ENCODE measurements at places on chromosomes 4 and X.

GRCh38 chrX:18676470-18676869 lies 4.6 kb upstream of the RS1 start:
- DNase-seq, result peak; percentile 61

DNA sequence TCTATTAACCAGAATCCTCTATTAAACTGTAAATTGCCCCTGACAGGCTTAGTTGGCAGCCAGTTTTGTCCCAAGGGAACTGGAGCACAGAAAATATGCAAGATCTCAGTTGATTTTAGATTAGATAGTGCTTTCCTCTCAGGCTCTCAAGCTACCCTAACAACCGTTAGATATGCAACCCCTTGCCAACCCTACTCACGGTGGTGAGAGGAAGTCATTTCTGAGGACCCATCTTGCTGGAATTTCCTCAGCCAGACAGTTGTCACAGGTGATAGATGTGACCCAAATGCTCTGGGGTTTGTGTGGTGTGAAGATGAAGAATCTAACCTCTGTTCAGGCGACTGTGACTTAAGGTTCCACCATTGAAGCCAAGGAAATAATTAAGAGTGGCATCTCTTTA lies 447.1 kb downstream of the MID1IP1 start:
- no peak for DNase-seq

DNA sequence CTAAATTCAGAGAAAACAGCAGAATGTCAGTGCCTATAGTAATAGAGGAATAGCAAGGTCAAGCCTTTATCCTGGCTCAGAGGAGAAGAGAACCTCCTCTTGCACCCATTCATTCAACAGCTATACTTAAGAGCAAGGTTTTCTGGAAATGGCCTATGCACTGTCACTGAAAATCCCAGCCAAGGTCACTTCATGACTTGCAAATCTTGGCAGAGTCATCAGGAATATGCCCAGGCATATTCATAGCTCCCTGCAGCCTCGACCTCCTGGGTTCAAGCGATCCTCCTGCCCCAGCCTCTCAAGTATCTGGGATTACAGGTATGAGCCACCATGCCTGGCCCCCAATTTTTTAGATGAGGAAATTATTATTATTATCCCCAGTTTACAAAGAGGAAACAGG lies 35.8 kb upstream of the NOCT start:
- DNase-seq, result no peak

- no peak for DNase-seq
Observed at GRCh38 chr4:41144040-41144379, 70.3 kb downstream of the APBB2 start.

DNA sequence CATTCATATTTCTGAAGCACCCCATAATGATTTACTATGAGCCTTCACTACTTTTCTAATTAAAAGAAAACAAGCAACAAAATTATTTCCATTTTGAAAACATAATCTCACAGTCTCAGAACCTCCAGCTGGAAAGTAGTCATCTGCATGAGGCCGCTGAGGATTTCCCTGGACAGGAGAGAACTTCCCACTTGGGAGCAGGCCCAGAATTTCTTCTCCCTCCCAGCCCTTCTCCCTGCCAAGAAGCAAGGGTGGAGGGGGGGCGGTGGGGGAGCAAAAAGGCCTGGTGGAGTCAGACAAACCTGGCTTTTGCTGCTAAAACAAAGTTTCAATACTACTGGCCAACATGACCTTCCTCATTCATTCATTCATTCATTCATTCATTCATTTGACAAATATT lies 167.3 kb downstream of the PJA1 start:
- DNase-seq, result no peak

DNA sequence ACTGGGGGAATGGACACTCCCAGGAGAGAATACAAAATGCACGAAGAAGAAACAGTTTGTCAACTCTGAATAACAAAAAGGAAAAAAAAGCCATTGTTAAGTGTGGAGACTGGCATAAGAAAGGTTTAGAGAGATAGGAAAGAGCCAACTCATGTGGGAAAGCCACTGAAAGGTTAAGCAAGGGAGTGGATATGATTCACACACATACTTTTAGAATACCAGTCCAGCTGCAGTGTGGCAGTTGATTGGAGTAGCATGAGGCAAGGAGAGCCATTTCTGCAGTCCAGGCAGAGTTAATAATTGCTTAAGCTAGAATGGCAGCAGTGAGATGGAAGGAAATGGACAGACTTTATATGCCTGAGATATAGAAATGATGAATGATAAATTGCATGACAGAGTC lies 36.9 kb upstream of the ADAD1 start:
- no peak for DNase-seq

DNA sequence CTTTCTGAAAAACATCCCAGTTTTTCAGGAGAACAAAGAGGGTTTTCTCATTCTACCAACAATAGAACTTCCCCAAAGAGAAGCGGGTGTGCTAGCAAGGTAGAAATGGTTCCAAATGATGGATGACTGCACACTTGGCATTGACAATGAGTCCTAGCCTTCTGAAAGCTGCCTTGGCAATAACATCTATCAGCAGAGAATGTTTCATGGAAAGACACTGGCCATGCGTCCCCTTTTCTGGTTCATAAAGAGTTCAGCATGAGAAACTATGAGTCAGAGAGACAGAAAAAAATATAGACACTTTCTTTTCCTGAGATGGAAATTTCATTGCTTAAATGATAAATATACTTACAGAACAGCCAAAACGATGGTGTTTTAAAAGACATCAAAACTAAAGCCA lies 236.9 kb upstream of the PRKX start:
- no peak for DNase-seq

DNA sequence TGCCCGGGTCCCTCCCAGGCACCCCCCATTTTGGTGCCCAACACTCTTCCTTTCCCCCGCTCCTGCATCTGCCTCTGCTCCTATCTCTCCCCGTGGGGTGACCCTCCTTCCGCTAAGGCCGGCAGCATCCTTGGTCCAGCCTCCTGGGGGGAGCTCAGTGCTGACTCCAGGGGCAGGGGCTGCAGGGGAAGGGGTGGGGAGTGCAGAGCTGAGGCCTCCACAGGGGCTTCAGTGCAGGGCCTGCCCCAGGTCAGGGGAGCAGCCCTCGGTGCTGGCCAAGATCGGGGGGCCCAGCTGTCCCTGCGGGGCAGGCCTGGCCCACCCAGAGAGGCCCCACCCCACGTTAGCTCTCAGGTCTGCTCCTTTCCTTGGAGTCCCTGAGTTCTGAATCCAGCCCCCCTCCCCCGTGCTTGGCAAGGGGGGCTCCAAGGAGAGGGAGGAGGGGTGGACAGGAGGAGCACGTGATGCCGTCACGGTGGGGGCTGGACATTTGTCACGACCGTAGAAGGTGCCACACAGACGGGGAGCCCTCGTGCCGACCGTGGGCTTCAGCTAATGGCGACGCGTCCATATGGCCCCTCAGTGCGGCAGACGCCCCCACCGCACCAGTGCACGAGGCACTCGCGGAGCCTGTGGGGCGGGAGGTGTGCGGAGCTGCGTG lies 63.5 kb upstream of the ADRA2C start:
- DNase-seq, result no peak

- DNase-seq, result no peak
Observed at GRCh38 chr4:2942532-2943363, 20.5 kb downstream of the NOP14 start.

GRCh38 chr4:86531440-86531839 lies 62.7 kb upstream of the PTPN13 start:
- no peak for DNase-seq

GRCh38 chr4:52076731-52077130 lies 25.6 kb downstream of the SPATA18 start:
- no peak for DNase-seq

- DNase-seq, result no peak
Observed at GRCh38 chr4:38703635-38704034, 39.6 kb downstream of the KLF3 start.

- no peak for DNase-seq
Observed at GRCh38 chr4:152340818-152341217, 195.1 kb downstream of the FBXW7 start.

- DNase-seq, result peak; percentile 52
Observed at GRCh38 chr4:70705183-70706043, 16.4 kb upstream of the RUFY3 start.

- no peak for DNase-seq
Observed at GRCh38 chr4:121073004-121073435, 685 bp upstream of the NDNF start.

DNA sequence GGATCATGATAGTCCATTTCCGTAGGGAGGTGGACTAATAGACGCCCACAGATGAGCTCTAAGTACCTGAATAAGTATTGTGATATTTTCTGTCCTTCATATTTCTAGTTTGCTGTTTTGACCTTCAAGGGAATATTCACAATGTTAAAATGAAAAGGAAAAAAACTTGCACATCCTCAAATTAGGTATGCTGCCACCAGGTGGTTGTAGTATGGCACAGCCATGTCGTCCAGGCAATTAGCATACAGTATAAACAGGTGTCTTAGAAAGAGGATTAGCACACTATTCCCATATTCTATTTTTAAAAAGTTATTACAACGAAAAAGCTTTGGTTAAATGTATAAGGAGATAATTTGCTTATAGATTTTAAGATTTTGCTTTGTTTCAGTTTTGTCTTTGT lies 802.0 kb downstream of the RPA4 start:
- DNase-seq, result no peak

DNA sequence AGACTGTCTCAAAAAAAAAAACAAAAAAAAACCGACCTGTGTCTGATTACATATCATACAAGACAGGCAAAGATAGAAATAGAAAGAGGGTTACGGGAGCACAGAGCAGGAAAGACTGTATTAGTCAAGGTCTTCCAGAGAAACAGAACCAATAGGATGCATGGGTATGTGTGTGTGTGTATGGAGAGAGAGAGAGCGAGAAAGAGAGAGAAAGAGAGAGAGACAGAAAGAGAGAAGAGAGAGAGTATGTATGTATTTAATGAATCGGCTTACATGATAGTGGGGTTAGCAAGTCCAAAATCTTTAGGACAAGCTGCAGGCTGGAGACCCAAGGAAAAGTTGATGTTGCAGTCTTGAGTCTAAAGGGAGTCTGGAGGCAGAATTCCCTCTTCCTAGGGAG lies 7.5 kb upstream of the DDX3X start:
- DNase-seq, result no peak

DNA sequence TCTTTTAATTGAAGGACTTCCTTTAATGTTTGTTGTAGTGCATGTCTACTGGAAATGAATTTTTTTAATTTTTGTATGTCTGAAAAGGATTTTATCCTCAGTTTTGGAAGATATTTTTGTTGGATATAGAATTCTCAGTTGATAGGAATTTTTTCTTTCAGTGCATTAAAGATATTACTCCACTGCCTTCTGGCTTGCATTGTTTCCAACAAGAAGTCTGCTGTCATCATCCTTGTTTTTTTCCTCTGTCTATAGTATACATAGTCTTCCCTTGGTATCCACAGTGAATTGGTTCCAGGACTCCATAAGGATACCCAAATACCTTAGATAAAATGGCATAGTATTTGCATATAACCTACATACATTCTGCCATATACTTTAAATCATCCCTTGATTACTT lies 33.5 kb downstream of the SCD5 start:
- no peak for DNase-seq

DNA sequence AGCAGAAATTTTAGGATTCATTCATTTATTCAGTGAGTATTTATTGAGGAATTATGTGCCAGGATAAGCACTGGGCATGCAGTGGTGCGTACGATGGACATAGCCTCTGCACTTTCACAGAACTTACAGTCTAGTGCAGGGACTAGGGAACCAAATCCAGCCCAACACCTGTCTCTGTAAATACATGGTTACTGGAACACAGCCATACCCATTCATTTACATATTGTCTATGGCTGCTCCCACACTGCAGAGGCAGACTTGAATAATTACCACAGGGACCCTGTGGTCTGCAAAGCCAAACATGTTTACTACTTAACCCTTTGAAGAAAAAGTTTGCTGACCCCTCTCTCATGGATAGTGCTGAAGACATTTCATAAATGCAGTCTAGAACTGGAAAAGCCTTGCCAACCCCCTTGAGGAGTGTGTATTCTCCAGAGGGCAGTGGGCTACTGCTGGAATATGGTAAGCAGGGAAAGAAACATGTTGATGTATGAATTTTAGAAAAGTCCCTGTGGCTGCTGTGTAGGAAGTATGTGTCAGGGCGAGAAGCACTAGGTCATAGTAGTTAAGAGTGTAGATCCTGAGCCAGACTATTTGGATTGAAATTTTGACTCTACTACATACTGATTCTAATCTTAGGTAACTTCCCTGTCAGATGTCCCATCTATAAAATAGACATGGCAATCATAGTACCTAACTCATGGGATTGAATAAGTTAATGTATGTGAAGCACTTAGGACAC lies 75.5 kb downstream of the GALNT7 start:
- DNase-seq, result no peak

DNA sequence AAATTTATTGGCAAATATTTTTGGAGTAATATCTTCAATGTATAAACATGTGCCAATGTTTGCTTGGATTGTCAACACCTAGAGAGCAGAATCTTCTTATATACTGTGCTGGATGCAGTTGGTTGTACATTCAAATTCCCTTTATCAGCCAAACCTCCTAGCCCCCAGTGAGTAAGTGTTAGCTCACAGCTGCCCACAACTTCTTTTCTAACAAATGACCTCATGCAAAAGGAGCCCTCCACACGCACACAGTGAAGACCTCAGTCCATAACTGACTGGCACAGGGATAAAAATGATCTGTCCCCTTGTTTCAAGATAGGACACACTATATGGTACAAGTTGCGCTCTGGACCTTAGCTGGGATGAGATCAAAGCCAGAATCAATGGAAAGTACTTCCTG lies 458.0 kb upstream of the NWD2 start:
- DNase-seq, result no peak

DNA sequence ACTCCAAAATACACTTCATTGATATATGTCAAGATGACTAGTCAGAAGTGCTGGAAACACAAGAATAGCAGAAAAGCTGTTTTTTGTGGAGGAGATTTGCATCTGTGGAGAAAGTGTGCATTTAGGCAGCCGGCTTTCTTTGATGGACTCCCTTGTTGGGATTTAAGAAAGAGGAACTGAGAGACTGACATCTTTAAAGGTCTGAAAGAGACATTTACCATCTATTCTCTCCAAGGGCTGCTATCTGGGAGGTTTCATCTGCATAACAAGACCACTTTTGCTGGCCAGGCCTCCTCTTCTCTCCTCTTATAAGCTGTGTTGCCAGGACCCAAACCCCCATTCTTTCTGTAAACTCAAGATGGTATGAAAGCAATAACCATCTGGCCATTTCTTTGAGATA lies 1065.0 kb downstream of the NLGN4X start:
- no peak for DNase-seq

- DNase-seq, result no peak
Observed at GRCh38 chr4:135269125-135269890, 1067.7 kb upstream of the PABPC4L start.

Measured in HuH-7.5 (cell line).